ENCODE measurements at places on chromosomes 16 and 17.
A peak's percentile ranks its signal among the peaks of the same experiment; 100 is the strongest.

- DNase-seq: no peak
These were observed 4.3 kb downstream of the C16orf74 start for GRCh38 chr16:85746460-85747215.

DNA sequence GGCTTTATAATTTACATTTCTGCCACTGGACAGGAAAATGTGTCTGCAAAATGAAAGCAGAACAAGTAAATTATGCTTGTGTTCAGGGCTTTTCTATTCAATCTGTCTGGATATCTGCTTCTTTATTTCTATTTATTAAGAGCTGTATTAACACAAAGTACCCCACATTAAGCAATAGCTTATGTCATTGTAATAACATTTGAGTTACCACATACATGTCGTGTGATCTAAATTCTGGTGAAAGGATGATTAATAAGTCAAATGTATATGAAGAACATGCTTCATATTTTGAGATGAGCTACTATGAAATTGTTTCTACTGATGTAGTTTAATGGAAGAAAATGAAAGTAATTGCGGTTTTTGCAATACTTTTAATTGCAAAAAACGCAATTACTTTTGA, 238.2 kb downstream of the KCNJ2 start:
- DNase-seq: no peak

DNA sequence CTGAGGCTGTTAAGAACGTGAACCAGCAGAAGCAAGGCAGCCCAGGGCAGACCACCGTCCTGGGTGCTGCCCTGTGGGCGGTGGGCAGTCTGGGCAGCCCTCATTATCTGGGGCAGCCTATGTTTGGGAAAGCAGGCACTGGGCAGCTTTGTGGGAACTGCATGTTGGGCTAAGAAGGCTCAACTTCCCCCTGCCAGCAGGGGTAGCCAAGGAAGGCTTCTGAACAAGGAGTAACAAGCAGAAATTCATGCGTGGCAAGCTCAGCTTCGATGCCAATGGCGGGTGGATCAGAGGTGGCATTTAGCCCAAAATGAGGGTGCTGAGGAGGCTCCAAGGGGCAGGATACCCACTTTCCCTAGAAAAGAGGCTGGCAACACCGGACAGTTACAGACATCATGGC, 42.7 kb upstream of the METRNL start:
- DNase-seq: no peak

DNA sequence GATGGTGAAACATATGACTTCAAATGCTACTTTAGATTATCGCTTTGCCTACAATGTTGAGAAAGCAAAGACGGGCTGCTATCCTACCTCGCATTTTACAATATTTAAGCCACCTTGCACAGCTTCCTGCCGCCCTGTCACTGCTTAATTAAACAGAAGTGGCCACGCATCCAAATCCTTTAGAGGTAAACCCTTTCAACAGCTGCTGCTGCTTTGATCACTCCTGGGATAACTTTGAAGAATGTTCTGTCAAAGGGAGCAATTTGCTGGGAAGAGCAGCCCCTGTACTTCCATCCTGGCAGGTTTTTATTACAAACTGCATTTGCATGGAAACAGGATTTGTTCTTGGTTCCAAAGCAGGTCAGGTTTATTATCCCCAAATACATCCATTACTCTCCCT, 24.2 kb upstream of the SSTR2 start:
- DNase-seq: no peak

DNA sequence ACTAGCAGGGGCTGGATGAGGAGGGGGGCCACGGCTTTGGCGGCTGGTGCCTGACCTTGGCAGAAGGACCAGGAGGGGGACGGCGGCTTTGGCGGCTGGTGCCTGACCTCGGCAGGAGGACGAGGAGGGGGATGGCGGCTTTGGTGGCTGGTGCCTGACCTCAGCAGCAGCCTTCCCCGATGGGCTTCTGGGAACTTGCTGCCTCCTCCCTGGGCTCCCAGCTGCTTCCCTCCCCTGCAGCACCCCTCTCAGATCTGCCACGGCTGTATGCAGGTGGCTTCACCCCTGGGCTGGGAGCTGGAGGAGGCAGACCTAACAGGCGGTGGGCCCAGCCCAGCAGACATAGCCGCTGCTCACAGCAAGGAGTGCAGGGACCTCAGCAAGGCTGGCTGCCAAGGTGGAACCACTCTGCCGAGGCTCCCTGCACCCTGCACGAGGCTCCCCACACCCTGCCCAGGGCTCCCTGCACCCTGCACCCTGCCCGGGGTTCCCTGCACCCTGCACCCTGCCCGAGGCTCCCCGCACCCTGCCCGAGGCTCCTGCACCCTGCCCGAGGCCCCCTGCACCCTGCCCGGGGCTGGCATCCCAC, 38.4 kb upstream of the CBFA2T3 start:
- no peak for DNase-seq

GRCh38 chr16:70395345-70395901, 43.5 kb downstream of the ST3GAL2 start:
- DNase-seq: no peak

DNA sequence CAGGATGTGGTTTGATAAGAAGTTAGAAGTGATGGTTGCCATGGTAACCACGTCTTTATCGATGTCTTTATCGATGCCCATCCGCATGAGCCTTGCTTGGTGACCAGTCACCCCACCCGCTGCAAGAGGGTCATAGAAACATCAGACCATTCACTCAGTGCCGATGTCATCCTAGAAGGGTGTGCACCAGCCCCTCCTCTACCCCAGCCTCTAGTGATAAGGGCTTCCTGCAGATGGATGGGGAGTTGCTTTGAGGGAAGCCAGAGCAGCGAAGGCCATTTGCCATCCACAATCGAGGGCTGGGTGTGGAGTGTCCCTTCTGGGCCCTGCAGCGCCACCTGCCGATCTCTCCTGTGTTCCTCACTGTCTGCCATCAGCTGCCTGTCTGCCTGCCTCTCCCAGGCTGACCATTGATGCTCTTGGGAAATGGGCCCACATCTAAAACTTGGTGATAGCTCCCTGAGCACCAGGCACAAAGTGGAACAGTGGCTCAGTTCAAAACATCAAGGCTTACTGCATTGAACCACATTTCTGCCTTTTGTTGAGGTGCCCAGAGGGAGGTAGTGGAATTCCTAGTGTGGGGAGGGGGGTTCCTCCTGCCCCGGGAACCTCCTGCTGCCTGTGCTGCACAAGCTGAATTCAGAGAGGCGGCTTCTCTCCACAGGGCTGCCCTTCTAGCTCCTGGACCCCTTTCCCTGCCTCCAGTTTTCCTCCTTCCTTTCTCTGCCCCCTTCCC, 8.9 kb downstream of the CALB2 start:
- DNase-seq: peak; percentile 65

DNA sequence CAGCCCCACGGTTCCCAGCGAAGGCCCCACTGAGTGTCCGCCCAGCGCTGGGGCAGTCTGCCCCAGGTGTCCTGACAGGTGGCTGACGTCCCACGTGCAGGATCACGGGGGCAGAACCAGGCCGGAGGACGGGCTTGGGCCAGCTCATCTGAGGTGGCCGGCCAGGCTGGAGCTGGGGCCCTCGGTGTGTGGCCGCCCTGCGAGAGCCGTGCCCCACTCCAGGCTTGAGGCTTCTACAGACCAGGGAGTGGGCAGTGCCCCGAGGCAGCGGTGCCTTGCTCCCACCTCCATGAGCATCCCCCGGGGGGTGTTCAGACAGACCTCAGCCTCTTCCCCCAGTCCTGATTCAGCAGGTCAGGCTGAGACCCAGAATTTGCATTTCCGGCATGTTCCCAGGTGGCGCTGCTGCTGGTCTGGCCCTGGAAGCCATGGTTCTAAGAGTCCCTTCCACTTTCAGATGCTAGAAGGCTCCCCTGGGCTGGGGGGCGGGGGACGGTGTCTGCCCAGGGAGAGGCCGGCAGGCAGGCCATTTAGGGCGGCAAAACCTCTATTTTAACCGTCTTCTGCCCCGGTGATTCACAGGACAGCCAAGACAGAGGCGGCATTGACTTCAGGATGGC, 35.4 kb upstream of the PABPN1L start:
- DNase-seq: no peak

DNA sequence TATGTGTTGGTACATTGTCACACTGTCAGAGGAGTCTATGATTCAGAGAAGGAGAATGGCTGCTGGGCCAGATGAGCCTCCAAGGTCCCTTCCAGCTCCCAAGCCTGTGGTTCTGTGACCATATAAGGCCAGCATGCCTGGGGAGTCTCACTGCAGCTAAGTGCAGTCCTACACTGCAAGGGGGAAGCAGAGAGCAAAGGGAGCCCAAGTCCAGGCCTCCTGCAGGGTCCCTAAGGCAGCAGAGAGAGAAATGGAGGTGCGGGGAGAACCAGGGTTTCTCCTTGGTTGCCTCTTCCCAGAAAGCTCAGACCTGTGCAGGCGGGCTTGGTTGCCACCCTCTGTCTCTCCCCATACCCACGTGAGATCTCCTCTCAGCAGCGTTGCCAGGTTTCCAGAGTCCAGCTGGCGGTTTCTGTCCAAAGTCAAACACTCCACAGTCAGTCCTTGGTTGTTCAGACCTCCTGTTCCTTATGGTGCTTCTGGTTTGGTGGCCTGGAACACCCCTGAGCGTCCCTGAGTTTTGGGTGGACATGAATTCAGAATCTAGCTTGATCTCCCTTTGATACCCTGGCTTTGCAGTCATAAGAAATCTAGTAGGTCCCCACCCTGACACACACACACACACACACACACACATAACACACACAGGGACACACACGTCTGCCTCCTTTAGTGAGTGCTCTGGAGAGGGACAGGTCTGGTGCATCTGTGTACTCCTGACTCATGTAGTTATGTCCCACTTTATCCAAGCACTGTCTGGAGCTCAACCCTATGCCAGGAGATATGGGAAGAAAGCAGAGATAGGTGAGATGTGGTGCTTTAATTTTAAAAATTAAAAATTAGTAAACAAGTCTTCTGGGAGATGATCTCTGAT, 78.8 kb downstream of the GNAO1 start:
- no peak for DNase-seq

- DNase-seq: no peak
These were observed 25.6 kb downstream of the SOST start for GRCh38 chr17:43732958-43733357.

DNA sequence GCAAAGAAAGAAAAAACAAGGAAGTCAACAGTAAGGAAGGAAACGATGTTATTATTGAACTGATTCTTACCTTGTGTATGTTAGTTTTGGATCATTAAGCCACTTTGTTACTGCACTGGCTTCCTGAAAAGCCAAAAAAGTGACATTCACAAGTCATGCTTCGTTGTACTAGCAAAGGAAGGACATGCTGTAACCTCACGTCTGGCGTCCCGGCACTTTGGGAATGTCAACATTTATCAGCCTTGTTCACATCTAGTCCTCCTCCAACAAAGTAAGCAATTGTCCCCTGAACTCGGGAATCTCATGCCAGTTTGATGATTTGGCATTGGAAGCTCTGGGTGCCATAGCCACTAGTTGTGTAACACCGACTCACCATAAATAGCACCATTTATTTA, 731 bp upstream of the MKS1 start:
- DNase-seq: no peak

DNA sequence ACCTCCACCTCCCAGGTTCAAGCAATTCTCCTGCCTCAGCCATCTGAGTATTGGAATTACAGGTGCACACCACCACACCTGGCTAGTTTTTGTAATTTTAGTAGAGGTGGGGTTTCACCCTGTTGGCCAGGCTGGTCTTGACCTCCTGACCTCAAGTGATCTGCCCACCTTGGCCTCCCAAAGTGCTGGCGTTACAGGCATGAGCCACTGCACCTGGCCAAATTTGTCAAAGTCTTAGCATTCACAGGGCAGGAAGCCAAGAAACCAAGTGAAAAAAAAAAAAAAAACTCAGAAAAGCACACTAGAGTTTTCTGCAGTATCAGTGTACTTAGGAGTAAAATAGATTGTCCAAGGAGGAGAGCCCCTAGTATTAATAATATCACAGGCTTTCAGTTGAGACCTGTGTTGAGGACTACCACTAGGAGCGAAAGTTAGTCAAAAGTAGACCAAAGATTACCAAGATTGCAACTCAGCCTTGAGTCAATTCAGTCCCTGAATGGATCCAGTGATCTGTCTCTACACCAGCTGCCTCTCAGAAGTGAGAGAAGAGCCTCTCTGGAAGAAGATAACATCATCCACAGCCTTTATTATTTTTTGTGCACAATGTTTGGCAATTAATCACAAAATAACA, 159.7 kb downstream of the CEP112 start:
- no peak for DNase-seq
